Uterine smooth muscle cell (primary cell): ENCODE measurements at places on chromosomes 3 and 15. TPM values are rescaled to one million over a fixed set of nuclear protein-coding genes. Genes with fewer than 3 reads are reported as not detected.

The VWA5B2 gene
- not detected in 2 replicates for total RNA-seq

The STAG1 gene
- 54.0 and 65.1 TPM in 2 replicates for total RNA-seq

The HIGD2B gene
- total RNA-seq = not detected in 2 replicates

The ACTC1 gene
- not detected in 2 replicates for total RNA-seq

The CDHR4 gene
- total RNA-seq = 0.12 TPM in 1 of 2 replicates, not detected in the other

The GOLGA6L7 gene
- total RNA-seq = not detected in 2 replicates

The CLDN1 gene
- total RNA-seq = 0.25 and 0.55 TPM in 2 replicates

The KIF15 gene
- 7.4 and 27.2 TPM in 2 replicates for total RNA-seq

The ZNF620 gene
- 0.87 and 1.1 TPM in 2 replicates for total RNA-seq

The GXYLT2 gene
- 6.1 and 16.1 TPM in 2 replicates for total RNA-seq

The TRIM42 gene
- total RNA-seq = not detected in 2 replicates

The CCR9 gene
- total RNA-seq = not detected in 2 replicates

The RETNLB gene
- total RNA-seq = not detected in 2 replicates
